ENCODE measurements at places on chromosomes 7 and 10.

GRCh38 chr7:79622781-79623180 is 169.3 kb upstream of the MAGI2 start:
- no peak for DNase-seq

GRCh38 chr10:46518028-46518725 is 38.3 kb downstream of the GPRIN2 start:
- no peak for DNase-seq

DNA sequence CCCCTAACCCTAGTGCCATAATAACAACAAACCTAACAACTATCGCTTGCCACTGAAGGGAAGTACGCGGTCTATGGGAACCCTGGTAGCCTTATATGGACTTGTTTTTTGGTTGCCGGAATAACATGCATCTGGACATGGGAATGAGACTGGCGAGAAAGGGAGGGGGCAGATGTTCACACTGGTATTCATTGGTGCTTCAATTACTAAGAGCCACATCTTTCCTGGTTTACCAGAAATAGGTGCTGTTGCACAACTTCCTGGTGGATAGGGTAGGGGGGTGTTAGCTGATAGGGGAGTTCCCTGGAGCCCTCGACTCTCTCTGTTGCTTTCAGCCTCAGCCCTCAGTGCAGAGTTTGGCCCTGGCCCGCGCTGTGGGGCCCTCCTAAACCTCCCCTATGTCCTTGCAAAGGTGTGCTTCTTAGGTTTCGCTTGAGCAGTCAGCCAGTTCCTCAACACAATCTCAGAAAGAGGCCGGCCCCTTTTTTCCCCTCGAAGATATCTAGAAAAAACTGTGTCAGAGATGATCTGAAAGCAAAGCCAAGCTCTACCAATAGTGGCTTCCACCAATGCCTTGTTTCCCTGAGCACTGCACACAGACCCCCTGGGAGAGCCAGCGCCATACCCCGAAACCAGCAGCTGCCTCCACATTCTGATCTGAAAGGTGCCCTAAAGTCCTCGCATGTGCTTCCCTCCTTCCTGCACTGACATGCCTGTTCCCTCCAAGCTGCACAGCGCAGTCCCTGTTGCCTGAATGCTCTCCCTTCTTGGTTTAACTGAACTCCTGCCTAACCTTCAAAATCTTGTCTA is 13.5 kb downstream of the TBXAS1 start:
- DNase-seq, result no peak

GRCh38 chr7:22386865-22387264 is 29.9 kb upstream of the RAPGEF5 start:
- DNase-seq, result no peak

DNA sequence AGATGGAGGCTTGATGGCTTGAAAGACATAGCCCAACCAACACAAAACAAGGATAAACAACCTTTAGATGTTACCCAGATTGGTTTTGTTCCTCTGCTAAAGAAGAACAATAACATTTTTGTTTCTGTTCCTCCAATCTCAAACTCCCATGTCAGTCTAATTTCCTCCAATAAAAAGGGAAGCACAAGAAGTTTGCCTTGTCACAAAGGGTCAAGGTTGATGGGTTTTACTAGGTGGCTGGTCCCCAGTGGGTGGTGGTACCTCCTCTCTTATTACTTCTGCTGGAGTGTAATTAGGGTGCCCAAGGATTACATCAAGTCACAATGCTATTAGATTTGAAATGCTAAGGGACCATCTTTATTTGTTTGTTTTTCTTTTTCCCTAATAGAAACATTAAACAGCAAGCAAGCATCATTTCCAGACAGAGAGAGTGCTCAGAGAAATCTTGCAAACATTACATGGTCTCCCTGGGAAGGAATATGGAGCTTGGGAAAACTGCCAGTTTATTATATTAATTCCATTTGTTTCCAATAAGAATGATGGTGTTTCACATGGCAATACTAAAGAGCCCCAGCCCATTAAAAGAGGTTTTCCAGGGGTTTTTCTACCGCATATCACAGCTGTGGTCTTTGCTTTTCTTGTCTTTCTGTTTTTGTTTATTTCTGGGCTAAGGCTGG is 78.3 kb upstream of the AOAH start:
- no peak for DNase-seq

DNA sequence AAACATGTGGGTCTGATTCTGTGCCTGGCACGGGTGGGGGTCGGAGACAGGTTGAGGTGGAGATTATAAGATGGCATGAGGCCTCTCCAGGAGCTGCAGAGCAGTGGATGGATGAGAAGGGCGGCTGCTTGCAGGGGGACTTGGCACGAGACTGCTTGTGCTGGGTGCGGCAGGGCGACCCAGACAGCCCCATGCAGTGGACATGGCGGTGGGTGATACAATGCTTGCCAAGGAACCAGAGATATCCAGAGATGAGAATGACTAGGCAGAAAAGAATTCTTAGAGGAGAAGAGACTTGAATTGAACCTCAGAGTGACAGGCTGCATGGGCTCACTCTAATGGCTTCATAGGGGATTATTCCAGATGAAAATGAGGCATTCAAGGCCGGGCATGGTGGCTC is 145.4 kb downstream of the NEURL1 start:
- DNase-seq, result no peak

- no peak for DNase-seq
These were observed 64.2 kb downstream of the DIP2C start for GRCh38 chr10:625333-625696.

DNA sequence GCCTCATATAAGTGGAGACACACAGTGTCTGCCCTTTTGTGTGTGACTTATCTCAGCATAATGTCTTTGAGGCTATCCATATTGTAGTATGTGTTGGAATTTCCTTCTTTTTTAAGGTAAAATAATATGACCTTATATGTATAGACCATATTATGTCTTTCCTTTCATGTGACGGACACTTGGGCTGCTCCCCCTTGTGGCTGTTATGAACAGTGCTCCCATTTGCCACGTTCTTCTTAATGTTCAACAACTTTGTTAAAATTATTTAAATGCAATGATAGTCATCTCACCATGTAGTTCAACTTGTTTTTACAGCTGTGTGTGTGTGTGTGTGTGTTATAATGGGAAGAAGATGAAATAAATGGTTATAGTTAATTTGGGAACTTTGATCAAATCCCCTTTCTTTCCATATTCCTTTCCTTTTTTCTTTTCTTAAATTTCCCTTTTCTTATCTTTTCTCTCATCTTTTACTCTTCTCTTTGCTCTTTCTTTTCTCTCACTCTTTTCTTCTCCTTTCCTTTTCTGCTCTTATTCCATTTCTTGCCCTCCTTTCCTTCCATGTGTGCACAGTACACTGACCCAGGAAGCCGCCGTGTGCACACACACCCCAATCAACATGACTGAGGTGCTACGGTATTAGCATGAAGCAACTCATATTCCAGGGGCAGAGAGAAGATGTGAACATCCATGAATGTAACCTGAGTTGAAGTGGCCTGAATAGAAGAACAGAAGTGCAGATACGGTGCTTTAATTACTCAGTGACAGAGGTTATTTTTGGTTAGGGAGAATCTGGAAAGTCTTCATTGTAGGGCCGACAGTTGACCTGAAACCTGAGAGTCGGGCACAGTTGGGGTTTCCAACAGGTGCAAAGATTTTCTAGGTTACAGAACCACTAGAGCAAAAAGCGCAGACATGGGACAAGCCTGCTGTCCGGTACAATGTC is 596.6 kb downstream of the SDK1 start:
- peak; percentile 13 for DNase-seq

GRCh38 chr7:136247211-136247610 is 270.1 kb upstream of the MTPN start:
- DNase-seq, result no peak

- no peak for DNase-seq
These were observed 2.2 kb upstream of the INSIG1 start for GRCh38 chr7:155295511-155295910.
